Effector memory CD8-positive, alpha-beta T cell (primary cell): ENCODE measurements at places on chromosomes 1 and 21.

- DNase-seq: no peak
These were observed 37.4 kb downstream of the DOP1B start for GRCh38 chr21:36194024-36194423.

DNA sequence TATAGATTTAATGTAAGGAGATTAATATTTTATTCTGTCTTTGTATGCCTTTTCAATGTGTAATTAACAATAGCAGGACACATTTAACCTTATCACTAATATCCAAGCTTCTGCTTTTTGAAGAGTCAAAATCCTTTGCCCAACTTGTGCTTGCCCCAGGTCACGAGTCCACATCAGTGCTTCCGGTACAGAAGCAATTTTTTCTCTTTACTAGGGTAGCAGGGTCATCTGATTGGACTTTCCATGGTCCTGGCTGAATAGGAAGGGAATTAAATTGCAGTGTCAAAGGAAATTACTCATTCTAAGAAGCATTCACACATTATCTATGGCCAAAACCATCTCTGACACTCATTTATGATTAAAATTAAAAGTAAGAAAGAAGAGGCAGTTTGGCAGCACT lies 460.5 kb upstream of the ADGRL2 start:
- DNase-seq: no peak

- DNase-seq: no peak
These were observed 39.7 kb downstream of the NIPAL3 start for GRCh38 chr1:24455272-24455671.

DNA sequence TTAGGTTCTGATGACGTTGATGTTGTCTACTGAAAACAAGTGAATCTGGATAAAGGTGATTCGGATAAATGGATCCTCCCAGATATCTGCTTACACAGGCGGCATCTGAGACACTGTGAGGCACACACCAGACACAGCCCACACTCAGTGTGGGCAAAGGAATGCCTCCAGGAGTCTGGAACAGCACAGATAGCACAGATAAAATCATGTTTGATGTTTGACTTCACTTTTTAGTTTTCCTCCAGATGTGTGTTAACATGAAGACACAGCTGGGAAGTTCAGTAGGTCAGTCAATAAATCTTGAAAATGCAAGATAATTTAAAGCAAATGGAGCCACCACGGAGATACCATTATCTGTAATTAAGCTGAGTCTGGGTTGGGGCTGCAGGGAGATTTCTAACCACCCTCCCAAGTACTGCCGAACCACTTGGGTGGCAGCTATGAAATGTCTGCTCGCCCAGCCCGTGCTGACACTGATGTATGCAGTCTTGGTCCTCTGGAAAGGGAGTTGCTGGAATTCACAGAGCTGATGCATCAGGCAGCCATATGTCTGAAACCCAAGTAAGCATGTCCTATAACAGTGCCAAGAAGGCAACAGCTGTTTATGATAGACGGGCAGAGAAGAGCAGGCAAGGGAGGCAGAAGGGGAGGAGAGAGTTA lies 11.7 kb downstream of the CAPN9 start:
- no peak for DNase-seq

- DNase-seq: no peak
These were observed 8.1 kb downstream of the KAZN start for GRCh38 chr1:14606632-14607031.

DNA sequence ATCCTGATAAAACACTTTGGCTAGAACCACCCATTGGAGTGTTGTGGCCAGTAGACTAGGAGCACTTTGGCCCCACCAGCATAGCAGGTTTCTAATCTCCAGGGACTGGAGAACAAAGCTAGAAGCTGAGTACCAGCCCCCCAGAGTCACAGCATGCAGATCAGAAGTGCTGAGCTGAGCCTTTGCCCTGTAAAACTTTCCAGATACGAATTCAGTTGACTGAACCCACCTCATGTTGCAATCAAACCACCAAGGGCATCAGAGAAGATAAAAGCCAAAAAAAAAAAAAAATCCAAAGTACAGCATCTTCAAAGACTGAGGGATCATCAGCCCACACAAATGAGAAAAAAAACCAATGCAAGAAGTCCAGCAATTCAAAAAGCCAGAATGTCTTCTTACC lies 8.7 kb upstream of the CD53 start:
- DNase-seq: no peak

- no peak for DNase-seq
These were observed 228.2 kb upstream of the USP24 start for GRCh38 chr1:55443175-55443915.

GRCh38 chr1:64112281-64112680 lies 91.1 kb upstream of the UBE2U start:
- no peak for DNase-seq

DNA sequence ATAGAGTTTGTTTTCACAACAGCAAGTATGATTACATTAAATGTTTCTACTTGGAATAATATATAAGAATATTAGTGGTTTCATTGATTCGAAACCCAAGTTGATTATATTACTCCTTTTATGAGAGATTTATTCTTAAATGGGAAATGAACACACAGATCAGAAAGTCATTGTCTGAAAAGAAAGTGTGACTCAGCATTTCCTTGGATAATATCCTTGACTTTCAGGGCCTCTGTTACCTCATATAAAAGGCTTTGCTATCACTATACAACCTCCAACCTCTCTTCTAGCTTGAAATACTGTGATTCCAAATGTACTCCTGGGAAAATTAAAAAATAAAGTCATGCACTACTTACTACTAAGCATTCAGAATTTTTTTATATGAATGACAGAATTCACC lies 295.3 kb upstream of the LYPLAL1 start:
- no peak for DNase-seq

GRCh38 chr1:4256351-4256750 lies 356.3 kb upstream of the C1orf174 start:
- no peak for DNase-seq

GRCh38 chr1:160576390-160576789 lies 2.9 kb downstream of the CD84 start:
- DNase-seq: no peak

GRCh38 chr1:228013131-228013934 lies 6.5 kb downstream of the WNT3A start:
- no peak for DNase-seq

DNA sequence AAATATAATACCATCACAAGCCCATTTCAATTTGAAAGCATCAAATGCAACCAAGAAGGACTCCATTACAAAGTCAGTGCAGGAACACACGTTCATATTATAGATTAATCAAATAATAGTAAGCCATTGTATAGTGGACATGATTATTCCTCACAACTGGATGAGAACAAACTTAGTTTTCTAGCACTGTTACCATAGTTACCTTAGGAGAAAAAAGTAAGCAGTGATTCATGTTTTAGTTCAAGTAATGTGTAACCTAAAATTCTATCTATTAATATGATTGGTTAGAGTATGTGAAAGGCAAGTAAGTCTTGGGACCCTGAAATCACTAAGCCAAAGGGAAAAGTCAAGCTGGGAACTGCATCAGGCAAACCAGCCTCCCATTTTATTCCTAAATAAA lies 15.2 kb downstream of the SSX2IP start:
- DNase-seq: no peak

GRCh38 chr1:162629077-162629627 lies 3.1 kb upstream of the DDR2 start:
- no peak for DNase-seq

GRCh38 chr1:171196351-171196750 lies 11.3 kb downstream of the FMO2 start:
- DNase-seq: no peak

GRCh38 chr1:209839875-209840546 lies 12.2 kb downstream of the UTP25 start:
- DNase-seq: no peak
